ENCODE measurements at places on chromosomes 5 and 9. TPM values are rescaled to one million over a fixed set of nuclear protein-coding genes. Genes with fewer than 3 reads are reported as not detected.

- H3K4me1 ChIP-seq, result peaks cover 9% of the 10 kb centered on the region
- H3K27me3 ChIP-seq, result no peaks in the 10 kb centered on the region
- DNase-seq, result no peak
- no peak overlapping the region for H3K4me3 ChIP-seq
These were observed 4.7 kb downstream of the APC start for GRCh38 chr5:112742424-112742823.

The RNF224 gene
- 0.27 TPM for total RNA-seq

The RGMB gene
- 24.4 TPM for total RNA-seq

DNA sequence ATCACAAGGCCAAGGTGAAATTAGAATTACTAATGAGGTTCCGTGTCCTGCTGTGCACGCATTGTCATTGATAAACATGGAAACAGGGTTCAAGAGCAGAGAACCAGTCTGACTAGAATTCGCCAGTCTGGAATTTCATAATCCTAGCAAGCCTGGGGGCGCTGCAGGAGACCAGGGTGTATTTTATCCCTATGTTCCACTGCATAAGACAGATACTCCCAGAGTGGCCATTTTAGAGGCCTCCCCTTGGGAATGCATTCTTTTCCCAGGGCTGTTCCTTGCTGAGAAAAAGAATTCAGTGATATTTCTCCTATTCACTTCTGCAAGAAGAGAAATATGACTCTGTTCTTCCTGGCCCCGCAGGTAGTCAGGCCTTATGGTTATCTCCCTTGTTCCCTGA is 1387.7 kb downstream of the MAT2B start:
- H3K4me1 ChIP-seq, result no peaks in the 10 kb centered on the region
- no peak overlapping the region for H3K27ac ChIP-seq
- H3K36me3 ChIP-seq, result peaks cover 5% of the 10 kb centered on the region
- no peak overlapping the region for H3K4me3 ChIP-seq
- H3K27me3 ChIP-seq, result no peaks in the 10 kb centered on the region

DNA sequence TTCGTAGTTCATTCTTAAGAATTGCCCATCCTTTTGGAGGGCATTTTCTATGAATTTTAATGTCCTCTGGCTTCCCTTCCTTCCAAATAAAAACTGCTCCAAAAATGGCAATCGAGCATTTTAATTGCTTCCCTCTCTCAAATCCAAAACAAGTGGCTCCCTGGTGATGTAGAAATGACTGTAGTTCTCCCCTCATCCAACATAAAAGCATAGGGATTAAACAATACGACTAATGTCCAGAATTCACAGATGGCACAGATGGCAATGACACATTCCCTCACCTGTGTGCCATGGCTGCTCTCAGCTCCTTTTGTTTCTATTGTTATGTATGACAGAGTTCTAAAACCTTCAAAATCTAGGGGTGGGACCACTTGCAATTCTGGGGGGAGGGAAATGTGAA is 417.3 kb downstream of the RAB3C start:
- no peak overlapping the region for H3K4me3 ChIP-seq
- no peak overlapping the region for H3K27ac ChIP-seq
- DNase-seq, result no peak
- no peaks in the 10 kb centered on the region for H3K27me3 ChIP-seq
- H3K36me3 ChIP-seq, result no peaks in the 10 kb centered on the region
- H3K4me1 ChIP-seq, result no peaks in the 10 kb centered on the region

The PLPP7 gene
- total RNA-seq, result 3.6 TPM

GRCh38 chr9:89395931-89396710 is 77.8 kb downstream of the SECISBP2 start:
- H3K27me3 ChIP-seq, result no peaks in the 10 kb centered on the region
- no peak for DNase-seq
- H3K4me3 ChIP-seq, result no peak overlapping the region
- peaks cover under 1% of the 10 kb centered on the region for H3K4me1 ChIP-seq
- H3K36me3 ChIP-seq, result peaks cover 7% of the 10 kb centered on the region
- H3K27ac ChIP-seq, result no peak overlapping the region

GRCh38 chr5:152568016-152568415 is 162.9 kb upstream of the NMUR2 start:
- no peak overlapping the region for H3K4me3 ChIP-seq
- H3K27ac ChIP-seq, result no peak overlapping the region
- H3K27me3 ChIP-seq, result no peaks in the 10 kb centered on the region
- no peaks in the 10 kb centered on the region for H3K36me3 ChIP-seq

GRCh38 chr5:136529081-136529480 is 163.7 kb upstream of the TRPC7 start:
- no peaks in the 10 kb centered on the region for H3K36me3 ChIP-seq
- H3K4me3 ChIP-seq, result no peak overlapping the region
- no peaks in the 10 kb centered on the region for H3K4me1 ChIP-seq
- peaks cover 7% of the 10 kb centered on the region for H3K27me3 ChIP-seq
- no peak overlapping the region for H3K27ac ChIP-seq
- DNase-seq, result no peak

Data from progenitor cell of endocrine pancreas (in vitro differentiated cells).